Pericardium fibroblast (primary cell): ENCODE measurements at places on chromosomes 7 and 10. TPM values are rescaled to one million over a fixed set of nuclear protein-coding genes. Genes with fewer than 3 reads are reported as not detected.

The PTPRN2 gene
- 1.5 and 3.5 TPM in 2 replicates for total RNA-seq

The VIPR2 gene
- not detected in 2 replicates for total RNA-seq

The CCDC126 gene
- 2.4 and 4.1 TPM in 2 replicates for total RNA-seq

The ARID5B gene
- total RNA-seq = 43.7 and 57.3 TPM in 2 replicates

The HOXA2 gene
- total RNA-seq = 6.4 TPM in 1 of 2 replicates, not detected in the other

The GRID2IP gene
- total RNA-seq = 0.09 TPM in 1 of 2 replicates, not detected in the other

The ZNF107 gene
- 2.0 and 2.2 TPM in 2 replicates for total RNA-seq

The CALCR gene
- total RNA-seq = not detected in 2 replicates

The CDC14C gene
- not detected in 2 replicates for total RNA-seq
